Activated CD8-positive, alpha-beta T cell treated with anti-CD3 and anti-CD28 coated beads, Interleukin-2, amount 10 ng/mL, durations not matched to agents 7 days and 5 days (primary cell): ENCODE measurements at places on chromosomes 2 and 18. TPM values are rescaled to one million over a fixed set of nuclear protein-coding genes. Genes with fewer than 3 reads are reported as not detected.

TRIM54 gene
- total RNA-seq, result 0.26 TPM

TMEFF2 gene
- total RNA-seq, result not detected

ATP6V1C2 gene
- not detected for total RNA-seq

PLEK gene
- total RNA-seq, result 4.7 TPM

PSMA8 gene
- total RNA-seq, result 1.2 TPM

AGAP1 gene
- total RNA-seq, result 1.3 TPM

EPHA4 gene
- total RNA-seq, result 1.5 TPM

FHOD3 gene
- total RNA-seq, result not detected

SLC14A1 gene
- 3.8 TPM for total RNA-seq

TMEM182 gene
- total RNA-seq, result 4.4 TPM

LRRTM1 gene
- total RNA-seq, result not detected

COBLL1 gene
- total RNA-seq, result not detected

TMEM87B gene
- total RNA-seq, result 18.6 TPM

DSC2 gene
- total RNA-seq, result not detected

REG3A gene
- total RNA-seq, result not detected

CASP10 gene
- 40.7 TPM for total RNA-seq

MITD1 gene
- 51.3 TPM for total RNA-seq

MYO7B gene
- 1.2 TPM for total RNA-seq

MAPK4 gene
- total RNA-seq, result not detected

NAT8 gene
- not detected for total RNA-seq

FSHR gene
- not detected for total RNA-seq

ABHD1 gene
- 0.23 TPM for total RNA-seq

OTOF gene
- total RNA-seq, result 17.2 TPM

GAD1 gene
- total RNA-seq, result 1.6 TPM

HOXD3 gene
- total RNA-seq, result not detected

CDH2 gene
- total RNA-seq, result 0.11 TPM

CDH19 gene
- not detected for total RNA-seq

DCAF17 gene
- 17.5 TPM for total RNA-seq

DSG1 gene
- not detected for total RNA-seq

NLRC4 gene
- total RNA-seq, result not detected

CDH7 gene
- not detected for total RNA-seq

COL3A1 gene
- total RNA-seq, result not detected

GRP gene
- total RNA-seq, result not detected

ZNF638 gene
- total RNA-seq, result 74.0 TPM

LIMS3 gene
- 0.74 TPM for total RNA-seq

HNMT gene
- not detected for total RNA-seq

RNU2-63P gene
- 7.0 TPM for total RNA-seq

KIAA2012 gene
- total RNA-seq, result not detected

SCYGR6 gene
- not detected for total RNA-seq

ATP6V1B1 gene
- not detected for total RNA-seq

SLC9A4 gene
- total RNA-seq, result 0.08 TPM

HNRNPA3 gene
- 329 TPM for total RNA-seq

LOXHD1 gene
- 0.63 TPM for total RNA-seq

RGPD6 gene
- total RNA-seq, result 7.0 TPM

CCDC141 gene
- total RNA-seq, result 19.5 TPM

G6PC2 gene
- not detected for total RNA-seq

ASB18 gene
- not detected for total RNA-seq

C1QL2 gene
- total RNA-seq, result not detected

CDK15 gene
- not detected for total RNA-seq

COL5A2 gene
- 2.6 TPM for total RNA-seq

TACR1 gene
- not detected for total RNA-seq

SNED1 gene
- 3.5 TPM for total RNA-seq

LYPD6 gene
- not detected for total RNA-seq

DSEL gene
- 0.05 TPM for total RNA-seq

CHRNA1 gene
- not detected for total RNA-seq

DSG4 gene
- total RNA-seq, result not detected

FZD7 gene
- not detected for total RNA-seq

MDH1B gene
- total RNA-seq, result 0.57 TPM

IL1B gene
- not detected for total RNA-seq

POTEC gene
- not detected for total RNA-seq
